ENCODE measurements at places on chromosomes 7 and 10.

- DNase-seq: no peak
Measured at GRCh38 chr10:96229568-96230030, 41.8 kb downstream of the BLNK start.

DNA sequence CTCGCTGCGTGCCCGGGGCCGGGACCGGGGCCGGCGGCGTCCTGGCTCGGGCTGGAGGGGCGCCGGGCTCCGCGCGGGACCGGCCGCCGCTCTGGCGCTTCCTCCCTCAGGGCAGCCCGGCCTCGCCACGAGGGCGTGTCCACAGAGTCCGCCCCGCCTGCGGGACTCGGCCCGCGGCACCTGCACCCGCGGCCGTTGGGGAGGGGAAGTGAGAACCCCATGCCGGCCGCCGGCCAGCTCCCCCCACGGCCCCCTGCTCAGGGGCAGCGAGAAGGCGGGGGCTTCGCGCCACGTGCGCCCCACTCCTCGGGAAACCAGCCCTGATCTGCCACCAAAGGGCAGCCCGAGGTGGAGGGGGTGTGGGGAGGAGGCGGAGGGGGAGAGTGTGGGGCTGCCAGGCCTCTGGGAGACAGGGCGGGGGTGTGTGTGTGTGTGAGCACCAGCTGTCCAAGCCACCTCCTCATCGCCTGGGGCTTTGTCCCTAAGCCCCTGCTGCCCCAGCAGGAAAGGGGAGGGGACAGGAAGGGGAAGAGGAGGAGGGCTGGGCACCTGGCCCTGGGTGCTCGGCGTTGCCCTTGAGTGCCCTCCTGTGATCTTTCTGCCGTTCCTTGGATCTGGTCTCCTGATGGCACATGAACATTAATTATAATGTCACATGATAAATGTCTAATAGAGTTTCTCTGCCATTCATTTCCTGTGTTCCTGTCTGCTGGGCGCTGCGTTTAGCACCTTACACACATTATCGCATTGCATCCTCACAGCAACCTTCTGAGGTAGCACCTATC, at the start of gene PIK3AP1:
Gene PIK3AP1 (minus strand): TSS at position 93 of the 785 bp plus-strand sequence. CDS start 120 bp downstream, outside the sequence.
- no peak for DNase-seq

DNA sequence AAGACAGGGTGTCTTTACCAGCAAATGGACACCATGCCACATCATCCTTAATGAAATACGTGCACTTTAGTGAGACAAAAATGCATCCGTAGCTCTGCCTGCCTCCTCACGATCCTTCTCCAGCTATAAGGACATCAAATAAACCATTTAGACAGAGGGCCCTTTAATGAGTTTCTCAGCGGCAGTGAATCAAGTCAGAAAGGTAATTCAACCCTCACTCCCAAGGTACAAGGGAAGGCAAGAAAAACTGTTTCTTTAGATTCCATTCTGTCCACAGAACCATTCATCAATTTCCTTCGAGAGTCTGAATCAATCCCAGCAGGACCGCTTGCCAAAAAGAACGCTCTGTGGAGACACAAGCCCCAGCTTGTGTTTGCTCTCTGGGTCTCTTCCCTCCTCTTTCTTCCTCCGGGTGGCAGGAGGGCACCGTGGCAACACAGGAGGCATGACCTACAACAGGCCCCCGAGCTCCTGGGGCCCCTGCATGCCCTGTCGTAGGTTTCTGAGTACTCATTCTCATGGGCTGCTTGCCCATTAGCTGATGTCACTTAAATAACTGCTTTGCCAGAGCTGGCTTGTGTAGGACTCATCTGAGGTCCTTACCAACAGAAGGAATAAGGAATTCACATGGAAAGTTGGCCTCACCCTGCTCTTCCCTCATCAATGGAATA, 297.8 kb upstream of the PRKCQ start:
- DNase-seq: no peak

DNA sequence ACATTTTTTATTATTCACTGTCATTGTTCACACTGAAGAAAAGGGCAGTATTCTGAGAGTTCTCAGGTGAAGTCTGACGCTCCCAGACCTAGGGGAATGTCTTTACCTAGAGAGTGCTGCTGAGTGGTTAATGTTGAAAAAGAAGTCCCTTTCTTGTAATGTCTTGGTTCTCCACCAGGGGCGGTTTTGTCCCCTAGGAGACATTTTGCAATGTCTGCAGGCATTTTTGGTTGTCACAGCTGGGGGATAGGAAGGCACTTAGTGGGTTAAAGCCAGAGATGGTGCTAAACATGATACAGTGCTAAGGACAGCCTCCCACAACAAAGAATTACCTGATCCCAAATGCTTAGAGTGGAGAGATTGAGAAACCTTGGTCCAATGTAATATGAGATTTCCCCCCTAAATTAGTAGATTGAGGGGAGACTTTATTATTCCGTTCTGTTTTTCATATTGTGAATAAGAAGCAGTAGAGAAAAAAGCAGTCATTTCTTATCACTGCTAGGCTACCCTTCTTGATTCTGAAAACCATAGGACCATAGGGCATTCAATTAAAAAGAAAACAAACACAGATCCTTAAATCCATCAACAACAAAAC, 13.1 kb downstream of the UMAD1 start:
- no peak for DNase-seq

GRCh38 chr7:103075337-103075918, 488 bp downstream of the ARMC10 start:
- no peak for DNase-seq

DNA sequence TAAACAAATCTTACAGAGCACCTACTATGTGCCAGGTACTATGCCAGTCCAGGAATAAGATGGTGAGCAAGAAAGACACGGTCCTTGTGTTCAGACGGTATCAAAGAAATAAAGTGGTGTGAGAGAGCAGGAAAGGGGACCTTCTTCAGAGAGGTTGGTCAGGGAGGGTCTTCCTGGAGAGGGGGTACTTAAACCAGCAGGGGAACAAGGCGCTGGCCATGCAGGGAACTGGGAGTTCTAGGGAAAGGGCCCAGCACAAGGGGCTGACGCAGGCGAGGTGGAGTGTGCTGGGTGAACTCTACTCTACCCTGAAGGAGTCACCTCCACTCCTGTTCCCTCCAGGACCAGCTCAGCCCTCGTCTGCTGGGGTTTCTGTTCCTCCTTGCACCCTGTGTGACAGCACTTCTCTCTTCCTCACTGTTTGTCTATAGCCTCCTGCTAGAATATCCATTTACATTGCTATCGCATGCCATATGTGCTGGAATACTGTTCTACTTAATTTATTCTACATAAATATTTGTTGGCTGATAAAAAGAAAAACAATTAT, 73.5 kb downstream of the AOAH start:
- no peak for DNase-seq

GRCh38 chr7:102287111-102287980, 678 bp downstream of the SH2B2 start:
- DNase-seq: no peak

- no peak for DNase-seq
Measured at GRCh38 chr10:50387732-50388073, 136.4 kb upstream of the ASAH2 start.

DNA sequence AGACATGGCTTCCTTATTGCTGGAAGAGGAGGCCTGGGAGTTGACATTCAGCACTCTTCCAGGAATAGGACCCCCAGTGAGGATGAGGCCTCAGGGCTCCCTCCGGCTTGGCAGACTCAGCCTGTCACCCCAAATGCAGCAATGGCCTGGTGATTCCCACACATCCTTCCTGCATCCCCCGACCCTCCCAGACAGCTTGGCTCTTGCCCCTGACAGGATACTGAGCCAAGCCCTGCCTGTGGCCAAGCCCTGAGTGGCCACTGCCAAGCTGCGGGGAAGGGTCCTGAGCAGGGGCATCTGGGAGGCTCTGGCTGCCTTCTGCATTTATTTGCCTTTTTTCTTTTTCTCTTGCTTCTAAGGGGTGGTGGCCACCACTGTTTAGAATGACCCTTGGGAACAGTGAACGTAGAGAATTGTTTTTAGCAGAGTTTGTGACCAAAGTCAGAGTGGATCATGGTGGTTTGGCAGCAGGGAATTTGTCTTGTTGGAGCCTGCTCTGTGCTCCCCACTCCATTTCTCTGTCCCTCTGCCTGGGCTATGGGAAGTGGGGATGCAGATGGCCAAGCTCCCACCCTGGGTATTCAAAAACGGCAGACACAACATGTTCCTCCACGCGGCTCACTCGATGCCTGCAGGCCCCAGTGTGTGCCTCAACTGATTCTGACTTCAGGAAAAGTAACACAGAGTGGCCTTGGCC, 4.3 kb downstream of the PGAM2 start:
- no peak for DNase-seq

DNA sequence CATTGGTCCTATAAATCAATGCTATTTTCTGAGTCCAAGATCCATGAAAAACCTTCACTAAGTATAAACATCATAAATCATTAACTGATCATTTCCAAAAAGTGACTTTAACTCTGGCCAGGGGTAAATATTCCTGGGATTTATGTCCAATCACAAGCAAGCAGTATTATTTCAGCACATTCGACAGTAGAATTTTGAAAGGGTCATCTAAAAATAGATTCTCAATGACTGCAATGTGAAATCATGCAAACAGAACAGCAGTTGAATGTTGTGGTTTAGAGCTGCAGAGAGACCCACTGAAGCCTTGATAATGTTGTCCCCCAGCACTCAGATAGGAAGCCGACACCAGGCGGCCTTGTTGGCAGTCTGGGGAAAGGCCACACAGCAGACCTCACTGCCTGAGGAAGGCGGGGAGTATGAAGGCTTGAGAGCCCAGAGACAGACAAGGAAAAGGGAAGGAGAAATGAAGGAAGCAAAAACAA, 38.1 kb downstream of the FAM107B start:
- no peak for DNase-seq

DNA sequence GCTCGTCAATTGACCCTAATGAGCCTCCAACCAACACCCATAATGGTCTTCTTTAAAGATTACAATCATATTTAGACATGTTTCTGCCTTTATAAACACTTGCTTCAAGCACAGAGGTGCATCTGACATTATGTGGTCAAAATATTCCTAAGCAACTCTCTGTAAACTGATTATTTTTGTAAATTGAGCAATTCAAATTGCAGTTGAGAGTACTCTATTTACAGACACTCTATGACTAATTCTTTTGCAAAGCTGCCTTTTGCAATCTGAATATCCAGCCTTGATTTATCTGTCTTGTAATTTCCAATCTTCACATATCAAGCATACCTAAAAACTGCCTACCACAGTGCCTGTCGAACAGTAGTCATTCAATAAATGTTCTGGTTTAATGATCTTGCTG, 112.0 kb downstream of the PDE1C start:
- no peak for DNase-seq

DNA sequence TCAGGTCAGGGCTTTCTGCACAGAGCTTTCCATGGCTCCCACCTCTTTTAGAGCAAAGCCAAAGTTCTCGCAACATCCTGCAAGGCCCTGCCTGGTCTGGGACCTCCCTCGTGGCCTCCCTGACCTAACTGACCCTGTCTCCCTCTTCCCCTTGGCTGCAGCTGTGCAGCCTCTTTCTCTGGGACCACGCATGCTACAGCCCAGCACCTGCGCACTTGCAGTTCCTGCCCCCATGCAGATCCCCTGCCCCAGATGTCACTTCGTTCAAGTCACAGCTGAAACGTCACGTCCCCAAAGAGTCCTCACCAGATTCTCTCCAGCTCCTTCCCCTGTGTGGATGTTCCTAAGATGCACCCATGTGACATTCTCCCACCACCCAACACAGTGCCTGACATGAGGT, 61.2 kb upstream of the ZNF716 start:
- DNase-seq: no peak

DNA sequence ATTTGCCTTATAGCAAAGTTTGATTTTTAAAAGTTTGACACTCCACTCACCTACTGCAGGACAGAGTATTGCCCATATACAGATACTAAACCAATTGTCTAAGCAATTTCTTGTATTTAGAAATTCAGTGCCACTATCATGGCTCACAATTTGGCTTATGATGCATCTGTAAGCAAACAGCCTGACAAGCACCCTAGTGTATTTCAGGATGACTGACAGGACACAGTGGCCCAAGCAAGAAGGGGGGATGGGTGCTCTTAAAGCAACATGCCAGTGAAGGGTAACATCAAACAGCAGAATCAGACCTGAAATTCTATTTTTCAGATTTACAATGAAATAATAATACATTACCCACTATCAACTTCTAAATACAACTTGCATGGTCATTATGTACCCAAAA, 30.5 kb downstream of the CTNNA3 start:
- DNase-seq: no peak

GRCh38 chr10:124990671-124991625, 49.0 kb downstream of the ZRANB1 start:
- DNase-seq: no peak

DNA sequence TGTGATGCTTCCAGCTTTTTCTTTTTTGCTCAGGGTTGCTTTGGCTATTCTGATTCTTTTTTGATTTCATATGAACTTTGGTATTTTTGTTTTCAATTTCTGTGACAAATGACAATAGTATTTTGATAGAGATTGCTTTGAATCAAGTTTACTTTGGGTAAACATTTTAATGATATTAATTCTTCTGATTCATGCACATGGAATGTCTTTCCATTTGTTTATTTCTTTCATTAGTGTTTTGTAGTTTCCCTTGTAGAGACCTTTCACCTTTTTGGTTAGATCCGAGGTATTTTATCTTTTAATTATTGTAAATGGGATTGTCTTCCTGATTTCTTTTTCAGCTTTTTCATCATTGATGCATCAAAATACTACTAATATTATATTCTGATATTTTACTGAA, 93.2 kb downstream of the LANCL2 start:
- no peak for DNase-seq

GRCh38 chr7:152975076-152975475, 215.5 kb downstream of the ACTR3B start:
- DNase-seq: no peak

- no peak for DNase-seq
Measured at GRCh38 chr7:120394595-120394994, 121.6 kb downstream of the KCND2 start.

DNA sequence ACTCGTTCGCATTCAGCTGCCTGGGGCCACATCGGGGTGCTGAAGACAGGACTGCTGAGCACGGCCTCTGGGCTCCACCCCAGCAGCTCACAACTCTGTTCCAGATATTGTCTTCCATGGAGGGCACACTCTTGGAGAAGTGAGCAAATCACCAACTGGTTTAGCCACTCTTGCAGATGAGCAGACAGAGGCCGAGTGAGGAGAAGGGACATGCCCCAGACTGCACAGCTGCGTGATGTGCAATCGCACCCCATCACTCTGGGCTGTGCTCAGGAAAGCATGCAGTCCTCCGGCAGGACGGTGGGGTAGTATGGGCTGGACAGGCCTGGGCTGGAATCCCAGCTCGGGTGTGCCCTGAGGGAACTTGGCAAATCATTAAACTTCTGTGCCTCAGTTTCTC, 111.6 kb downstream of the FAM53B start:
- DNase-seq: no peak

- DNase-seq: peak; percentile 10
Measured at GRCh38 chr7:114930829-114931655, 9.1 kb downstream of the MDFIC start.

DNA sequence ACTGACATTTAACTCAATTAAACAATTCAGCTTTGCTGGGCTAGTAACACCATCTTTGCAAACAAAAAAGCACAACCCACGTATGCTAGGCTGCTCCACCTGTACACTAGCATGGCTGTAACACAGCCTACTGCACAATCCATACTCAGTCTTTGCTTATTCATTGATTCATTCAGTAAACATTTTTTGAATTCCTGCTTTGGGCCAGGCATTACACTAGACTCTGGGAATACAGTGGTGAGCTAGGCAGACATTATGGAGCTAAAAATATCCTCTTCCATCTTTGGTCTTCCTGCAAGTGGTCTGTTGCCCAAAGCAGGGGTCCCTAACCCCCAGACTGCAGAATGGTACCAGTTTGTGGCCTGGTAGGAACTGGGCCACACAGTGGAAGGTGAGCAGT, 9.9 kb downstream of the CNNM1 start:
- no peak for DNase-seq
